ENCODE measurements at places on chromosomes 5 and 9.
A peak's percentile ranks its signal among the peaks of the same experiment; 100 is the strongest.

GRCh38 chr5:39648848-39649227 is 224.1 kb upstream of the DAB2 start:
- no peak overlapping the region for H3K27ac ChIP-seq
- H3K4me3 ChIP-seq = no peak overlapping the region
- peaks cover 5% of the 10 kb centered on the region for H3K4me1 ChIP-seq
- H3K27me3 ChIP-seq = peaks cover 28% of the 10 kb centered on the region

DNA sequence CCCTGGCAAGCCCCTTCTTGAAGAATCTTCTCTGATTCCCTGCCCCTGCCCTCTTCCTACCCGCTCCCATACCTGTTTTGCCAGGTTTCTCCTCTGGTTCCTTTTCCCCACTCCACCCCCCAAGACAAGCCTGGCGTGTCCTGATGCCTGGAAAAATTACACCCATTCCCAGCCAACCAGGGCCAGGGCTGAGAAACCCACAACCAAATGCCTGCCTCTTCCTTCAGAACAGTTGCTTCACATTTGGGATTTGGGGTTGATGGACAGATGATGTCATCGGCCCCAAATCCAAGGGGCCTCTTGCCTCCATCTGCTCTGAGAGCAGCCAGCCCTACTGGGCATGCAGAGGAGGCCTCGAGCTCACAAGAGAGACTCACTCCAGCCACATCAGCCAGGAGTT is 8.8 kb upstream of the NEK6 start:
- no peak for DNase-seq
- no peaks in the 10 kb centered on the region for H3K36me3 ChIP-seq
- no peak overlapping the region for H3K27ac ChIP-seq
- peaks cover 8% of the 10 kb centered on the region for H3K27me3 ChIP-seq
- H3K4me3 ChIP-seq = no peak overlapping the region

GRCh38 chr9:123305879-123306278 is 37.5 kb upstream of the STRBP start:
- H3K27me3 ChIP-seq = no peaks in the 10 kb centered on the region
- DNase-seq = no peak
- H3K36me3 ChIP-seq = no peaks in the 10 kb centered on the region
- H3K27ac ChIP-seq = no peak overlapping the region

DNA sequence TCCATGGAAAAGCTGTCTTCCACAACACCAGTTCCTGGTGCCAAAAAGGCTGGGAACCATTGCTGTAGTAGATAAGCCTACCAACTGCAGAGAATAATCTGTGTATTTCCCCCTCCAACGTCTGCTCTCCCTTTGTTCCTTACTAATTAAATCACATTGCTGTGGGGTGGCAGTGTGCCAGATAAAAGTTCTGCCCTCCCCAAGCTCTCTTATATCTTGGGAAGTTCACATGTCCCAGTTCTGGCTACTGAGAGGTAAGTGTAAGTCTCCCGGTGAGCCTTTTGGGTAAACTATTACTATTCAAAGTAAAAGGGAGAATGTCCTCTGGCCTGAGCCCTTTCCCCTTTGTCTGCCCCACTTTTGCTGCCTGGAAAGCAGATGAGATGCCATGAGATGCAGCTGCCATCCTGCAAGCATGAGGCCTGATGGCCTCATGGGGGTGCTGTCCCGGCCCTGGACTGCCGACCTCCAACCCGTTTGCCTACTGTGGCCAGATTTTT is 14.7 kb downstream of the ENC1 start:
- no peak for DNase-seq
- H3K27ac ChIP-seq = no peak overlapping the region
- no peak overlapping the region for H3K4me3 ChIP-seq
- peaks cover 27% of the 10 kb centered on the region for H3K4me1 ChIP-seq

- no peak overlapping the region for H3K27ac ChIP-seq
- no peak overlapping the region for H3K4me3 ChIP-seq
- H3K27me3 ChIP-seq = peaks cover 18% of the 10 kb centered on the region
- H3K4me1 ChIP-seq = no peaks in the 10 kb centered on the region
Observed at GRCh38 chr5:103475629-103476240, 86.9 kb downstream of the NUDT12 start.

GRCh38 chr9:5493679-5494511 is 16.4 kb upstream of the PDCD1LG2 start:
- no peaks in the 10 kb centered on the region for H3K36me3 ChIP-seq
- H3K27ac ChIP-seq = peak overlapping the region; percentile 80
- H3K27me3 ChIP-seq = no peaks in the 10 kb centered on the region
- DNase-seq = peak; percentile 50
- H3K4me1 ChIP-seq = peaks cover 22% of the 10 kb centered on the region

- H3K36me3 ChIP-seq = no peaks in the 10 kb centered on the region
- no peak overlapping the region for H3K27ac ChIP-seq
- H3K27me3 ChIP-seq = peaks cover 3% of the 10 kb centered on the region
- no peak for DNase-seq
- peaks cover 5% of the 10 kb centered on the region for H3K4me1 ChIP-seq
Observed at GRCh38 chr5:75009556-75010345, 42.6 kb downstream of the GCNT4 start.

DNA sequence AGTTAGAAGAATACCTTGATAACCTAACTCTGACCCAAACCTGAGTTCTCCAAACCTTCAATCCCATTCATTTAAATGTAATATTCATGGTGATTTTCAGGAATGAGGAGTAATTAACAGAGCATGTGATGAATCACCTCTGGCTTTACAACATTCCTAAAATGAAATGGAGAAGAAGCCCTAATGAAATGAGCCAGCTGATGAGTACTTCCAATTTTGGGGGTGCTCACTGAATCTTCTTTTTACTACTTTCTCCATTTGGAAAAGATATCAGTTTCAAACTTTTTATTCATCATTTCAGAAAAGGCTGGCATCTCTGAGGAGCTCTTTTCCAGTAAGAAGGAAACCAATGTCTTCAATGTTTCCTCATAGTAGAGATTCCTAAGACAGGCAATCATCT is 2.9 kb upstream of the SPINK5 start:
- H3K36me3 ChIP-seq = no peaks in the 10 kb centered on the region
- H3K4me1 ChIP-seq = no peaks in the 10 kb centered on the region
- H3K4me3 ChIP-seq = no peak overlapping the region
- H3K27ac ChIP-seq = no peak overlapping the region
- H3K27me3 ChIP-seq = no peaks in the 10 kb centered on the region

DNA sequence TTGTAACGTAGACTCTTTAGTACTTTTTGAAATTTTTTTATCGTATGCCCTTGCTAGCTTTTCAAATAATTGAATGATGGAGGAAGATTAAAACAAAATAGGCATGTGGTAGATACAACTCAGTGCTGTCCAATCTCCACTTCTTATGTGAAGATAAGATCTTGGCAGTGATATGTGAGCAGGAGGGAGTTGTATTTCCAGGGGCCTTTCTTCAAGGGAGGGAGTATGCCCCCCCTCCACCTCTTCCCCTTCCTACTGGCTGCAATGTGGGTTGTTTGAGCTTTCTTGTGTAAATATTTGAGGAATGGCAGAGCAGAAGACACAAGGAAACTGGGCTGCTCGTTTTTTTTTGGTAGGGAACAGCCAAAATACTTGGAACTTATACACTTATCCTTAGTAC is 374.9 kb downstream of the PSAT1 start:
- no peaks in the 10 kb centered on the region for H3K4me1 ChIP-seq
- no peaks in the 10 kb centered on the region for H3K36me3 ChIP-seq
- H3K4me3 ChIP-seq = no peak overlapping the region
- no peak for DNase-seq
- H3K27ac ChIP-seq = no peak overlapping the region

GRCh38 chr9:80789831-80790230 is 899.5 kb downstream of the TLE1 start:
- H3K4me1 ChIP-seq = no peaks in the 10 kb centered on the region
- no peak overlapping the region for H3K27ac ChIP-seq
- H3K4me3 ChIP-seq = no peak overlapping the region
- H3K27me3 ChIP-seq = no peaks in the 10 kb centered on the region
- DNase-seq = no peak

GRCh38 chr9:6565312-6565711 is 80.2 kb downstream of the GLDC start:
- H3K36me3 ChIP-seq = no peaks in the 10 kb centered on the region
- H3K4me1 ChIP-seq = peaks cover 21% of the 10 kb centered on the region
- H3K27ac ChIP-seq = no peak overlapping the region
- no peaks in the 10 kb centered on the region for H3K27me3 ChIP-seq
- no peak overlapping the region for H3K4me3 ChIP-seq
